ENCODE measurements at places on chromosomes 1 and 21.

- DNase-seq: peak; percentile 49
Observed at GRCh38 chr1:160219062-160219929, 14.1 kb downstream of the PEA15 start.

DNA sequence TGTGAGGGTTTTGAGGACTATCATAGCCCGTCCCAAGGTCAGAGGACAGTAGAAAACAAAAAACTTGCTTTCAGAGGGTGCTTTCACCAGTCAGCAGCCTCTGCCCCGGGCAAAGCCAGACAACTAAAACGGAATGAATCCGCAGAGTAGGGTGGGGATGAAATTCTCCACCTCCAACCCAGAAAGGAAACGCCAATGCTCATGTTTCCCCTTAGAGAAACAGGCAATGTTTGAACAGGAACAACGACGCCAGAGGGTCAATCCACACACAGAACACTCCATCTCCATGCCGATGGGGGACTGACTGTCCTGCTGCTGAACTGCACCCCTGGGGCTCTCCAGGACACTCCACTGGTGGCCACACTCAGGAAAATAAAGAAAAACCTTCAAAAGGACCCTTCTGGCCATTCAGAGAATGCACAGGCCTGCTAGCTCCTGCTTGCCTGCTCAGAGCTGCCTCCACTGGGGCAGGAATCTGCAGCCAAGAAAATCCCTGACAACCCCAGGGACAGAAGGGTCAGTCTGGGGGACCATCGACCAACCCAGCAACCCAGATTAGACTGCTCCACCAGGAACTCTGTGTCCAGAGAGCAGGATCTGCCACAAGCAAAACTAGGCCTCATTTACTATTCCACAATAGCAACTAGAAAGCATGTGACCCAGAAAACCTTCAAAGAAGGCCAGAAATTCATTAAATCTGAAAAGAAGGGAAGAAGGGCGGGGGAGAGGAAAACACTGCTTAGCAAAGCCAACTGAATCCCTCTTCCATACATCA, 116.0 kb downstream of the TOMM20 start:
- no peak for DNase-seq

DNA sequence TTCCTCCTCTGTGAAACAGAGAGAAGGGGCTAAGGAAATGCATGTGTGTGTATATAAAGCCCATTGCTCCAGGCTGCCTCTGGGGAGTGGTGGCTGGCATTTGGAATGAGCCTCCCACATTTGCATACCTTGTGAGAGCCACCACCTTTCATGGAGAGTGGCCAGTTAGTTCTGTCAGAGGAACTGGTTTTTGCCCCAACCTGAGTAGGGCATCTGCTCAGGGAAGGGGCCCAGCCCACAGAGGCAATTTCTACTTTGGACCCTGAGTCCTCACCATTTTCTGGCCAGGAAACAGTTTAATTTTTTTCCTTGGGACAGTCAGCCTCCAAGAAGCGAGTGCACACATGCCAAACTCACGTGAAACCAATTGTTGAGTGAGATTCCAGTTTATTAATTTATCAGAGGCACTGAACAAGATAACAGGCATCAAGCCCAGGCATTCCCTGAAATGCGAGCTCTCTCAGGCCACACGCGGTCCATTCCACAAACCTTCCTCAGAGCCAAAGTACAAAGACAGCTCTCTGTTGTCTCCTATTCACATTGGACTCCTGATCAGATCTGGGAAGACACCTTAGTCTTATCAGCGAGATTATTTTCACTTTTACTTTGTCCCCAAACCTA, 1.0 kb upstream of the SLC6A9 start:
- DNase-seq: no peak

DNA sequence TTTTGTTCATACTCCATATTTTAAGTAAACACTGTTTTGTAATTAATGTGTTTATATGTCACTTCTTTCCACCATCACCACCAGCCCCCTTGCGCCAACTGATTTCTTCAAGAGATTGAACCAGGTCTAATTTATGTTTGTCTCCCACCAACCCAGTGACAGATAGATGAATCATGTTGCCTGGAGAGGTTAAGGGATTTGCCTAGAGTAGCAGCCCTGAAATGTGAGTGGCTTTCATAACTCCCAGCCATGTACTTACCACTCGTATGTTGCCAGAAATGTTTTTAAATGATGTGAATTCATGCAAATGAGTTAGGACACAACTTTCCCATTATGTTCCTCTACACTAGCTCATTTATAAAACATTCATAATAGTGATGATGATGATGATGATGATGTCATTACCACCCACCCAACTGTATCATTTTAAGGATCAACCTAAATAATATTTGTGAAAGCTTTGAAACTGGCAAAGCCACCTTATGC, 86.9 kb downstream of the LRRC8D start:
- no peak for DNase-seq

- no peak for DNase-seq
Observed at GRCh38 chr1:15775706-15776105, 17.1 kb downstream of the FBLIM1 start.

DNA sequence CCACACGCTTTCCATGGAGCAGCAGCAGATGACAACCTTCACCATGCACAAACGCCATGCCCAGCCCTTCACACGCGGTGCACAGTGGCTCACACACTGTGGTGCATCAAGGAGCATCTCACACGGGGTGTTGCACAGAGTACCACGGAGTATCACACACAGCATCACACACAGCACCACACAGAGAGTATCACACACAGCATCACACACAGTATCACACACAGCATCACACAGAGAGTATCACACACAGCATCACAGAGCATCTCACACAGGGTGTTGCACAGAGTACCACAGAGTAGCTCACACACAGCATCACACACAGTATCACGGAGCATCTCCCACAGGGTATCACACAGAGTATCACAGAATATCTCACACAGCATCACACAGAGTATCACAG, 122.2 kb upstream of the RAB4A start:
- DNase-seq: no peak

DNA sequence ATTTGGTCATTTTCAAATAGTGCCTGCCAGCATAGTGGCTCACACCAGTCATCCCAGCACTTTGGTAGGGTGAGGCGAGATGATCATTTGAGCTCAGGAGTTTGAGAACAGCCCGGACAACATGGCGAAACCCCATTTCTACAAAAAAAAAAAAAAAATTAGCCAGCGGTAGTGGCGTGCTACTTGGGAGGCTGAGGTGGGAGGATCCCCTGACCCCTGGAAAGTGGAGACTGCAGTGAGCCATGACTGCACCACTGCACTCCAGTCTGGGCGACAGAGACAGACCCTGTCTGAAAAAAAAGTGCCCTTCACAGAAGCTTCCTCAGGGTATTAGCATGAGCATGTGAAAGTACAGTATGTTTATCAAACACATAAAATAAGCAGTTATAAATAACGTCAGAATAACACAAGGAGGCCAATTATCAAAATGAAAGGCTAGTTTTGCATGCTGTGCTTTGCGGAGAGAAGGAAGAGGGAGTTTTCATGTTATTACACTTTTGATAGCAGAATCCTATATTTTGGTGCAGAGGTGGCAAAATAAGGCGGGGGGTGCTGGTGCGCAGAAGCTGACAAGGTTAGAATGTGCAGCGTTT, 781 bp upstream of the METTL13 start:
- DNase-seq: no peak

GRCh38 chr1:11486231-11487009, 7.5 kb downstream of the DISP3 start:
- DNase-seq: no peak

GRCh38 chr1:16015960-16016901, 1.6 kb downstream of the HSPB7 start:
- no peak for DNase-seq

- DNase-seq: no peak
Observed at GRCh38 chr1:229781453-229781852, 155.4 kb downstream of the URB2 start.

DNA sequence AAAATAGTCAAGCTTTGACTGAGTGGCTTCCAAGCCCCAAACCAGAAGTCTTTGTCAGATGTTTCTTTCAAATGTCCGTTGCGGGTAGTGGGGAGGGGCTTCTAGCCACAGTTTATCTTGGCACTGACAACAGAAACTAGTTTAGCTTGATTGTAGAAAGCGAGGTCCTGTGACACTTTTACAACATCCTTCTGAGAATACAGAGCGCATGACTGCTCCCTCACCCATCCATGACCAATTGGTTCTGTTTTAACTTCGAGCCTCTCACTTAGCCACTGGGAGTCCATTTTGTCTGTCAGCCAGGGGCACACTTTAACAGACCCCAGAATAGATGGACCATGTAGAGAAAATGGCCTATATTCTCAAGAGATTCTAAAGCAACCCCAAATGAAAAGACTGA, 199.2 kb upstream of the ST6GALNAC5 start:
- no peak for DNase-seq

GRCh38 chr1:233313434-233314155, 13.9 kb upstream of the MAP3K21 start:
- DNase-seq: no peak
